ENCODE measurements at places on chromosomes 7 and 10.

DNA sequence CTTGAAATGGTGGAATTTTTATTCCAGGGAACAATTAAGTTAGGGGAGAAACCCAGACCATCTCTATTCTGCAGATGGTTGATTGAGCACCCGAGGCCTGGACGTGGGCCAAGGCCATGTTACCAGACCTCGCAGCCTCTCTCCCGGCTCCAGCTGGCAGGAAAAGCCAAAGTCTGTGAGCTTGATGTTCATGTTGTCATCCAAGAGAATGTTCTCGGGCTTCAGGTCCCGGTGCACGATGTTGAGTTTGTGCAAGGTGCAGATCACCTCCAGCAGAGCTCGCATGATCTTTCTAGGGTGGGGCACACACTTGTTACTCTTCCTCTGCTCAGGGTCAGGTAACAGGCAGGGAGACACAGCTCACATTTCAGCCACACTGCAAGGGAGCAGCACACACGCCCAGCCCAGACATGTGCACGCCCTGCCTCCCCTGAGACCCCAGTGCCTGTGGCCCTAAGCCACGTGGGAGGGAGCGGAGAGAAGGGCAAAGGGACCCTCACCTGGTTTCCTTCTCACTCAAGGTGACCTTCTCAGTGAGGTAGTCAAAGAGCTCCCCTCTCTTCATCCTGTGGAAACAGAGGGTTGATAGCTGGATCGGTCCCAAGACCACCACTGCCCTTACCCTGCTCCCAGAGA lies 9.5 kb downstream of the PHKG1 start:
- peak; percentile 34 for DNase-seq

GRCh38 chr7:10212649-10213048 lies 761.0 kb upstream of the PHF14 start:
- no peak for DNase-seq

- DNase-seq: no peak
Measured at GRCh38 chr7:151141855-151142685, 25.4 kb downstream of the GBX1 start.

GRCh38 chr7:70582927-70583895 lies 548.7 kb upstream of the GALNT17 start:
- no peak for DNase-seq

DNA sequence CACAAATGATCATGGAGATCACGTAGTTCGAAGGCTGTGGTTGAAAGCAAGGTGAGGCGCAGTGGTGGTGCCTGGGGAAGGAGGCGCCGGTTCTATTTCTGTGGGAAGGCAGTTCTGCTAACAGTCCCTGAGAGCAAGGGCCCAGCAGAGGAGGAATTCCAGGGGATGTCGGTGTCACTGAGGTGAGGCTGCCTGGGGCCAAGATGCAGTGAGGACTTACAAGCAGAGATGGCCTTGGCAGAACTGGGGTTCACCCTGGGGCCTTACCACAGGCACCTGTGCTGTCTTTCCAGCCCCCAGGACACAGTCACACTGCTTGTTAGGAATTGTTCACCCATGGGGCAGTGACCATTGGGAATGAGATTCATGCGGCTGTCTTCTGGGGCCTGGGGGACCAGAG lies 26.7 kb downstream of the GBX1 start:
- no peak for DNase-seq

- DNase-seq: no peak
Measured at GRCh38 chr7:20331910-20332813, 1.5 kb downstream of the ITGB8 start.

- peak; percentile 91 for DNase-seq
Measured at GRCh38 chr10:30999070-30999712, 32.5 kb downstream of the ZNF438 start.

DNA sequence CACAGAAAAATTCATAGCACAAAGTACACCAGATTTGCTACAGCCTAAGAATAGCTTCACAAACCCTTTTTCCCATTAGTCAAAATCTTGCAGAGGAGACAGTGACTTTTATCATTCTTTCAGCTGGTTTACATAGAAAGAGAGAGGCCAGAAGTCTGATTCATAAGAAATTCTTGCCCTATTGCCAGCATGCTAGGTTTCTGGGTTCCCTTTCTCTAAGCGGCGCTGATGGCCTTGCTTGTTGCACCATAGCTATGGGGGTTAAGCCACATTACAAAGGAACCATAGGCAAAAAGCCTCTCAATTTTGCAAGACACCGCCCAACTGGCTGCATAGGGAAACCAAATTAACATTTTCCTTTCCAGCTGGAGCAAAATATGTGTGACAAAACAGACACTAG lies 87.4 kb downstream of the ZNF467 start:
- DNase-seq: no peak

- DNase-seq: no peak
Measured at GRCh38 chr7:44976040-44976745, 2.6 kb downstream of the MYO1G start.

- no peak for DNase-seq
Measured at GRCh38 chr10:18185621-18186020, 45.4 kb downstream of the CACNB2 start.

GRCh38 chr10:86266446-86267242 lies 100.0 kb downstream of the GRID1 start:
- no peak for DNase-seq

DNA sequence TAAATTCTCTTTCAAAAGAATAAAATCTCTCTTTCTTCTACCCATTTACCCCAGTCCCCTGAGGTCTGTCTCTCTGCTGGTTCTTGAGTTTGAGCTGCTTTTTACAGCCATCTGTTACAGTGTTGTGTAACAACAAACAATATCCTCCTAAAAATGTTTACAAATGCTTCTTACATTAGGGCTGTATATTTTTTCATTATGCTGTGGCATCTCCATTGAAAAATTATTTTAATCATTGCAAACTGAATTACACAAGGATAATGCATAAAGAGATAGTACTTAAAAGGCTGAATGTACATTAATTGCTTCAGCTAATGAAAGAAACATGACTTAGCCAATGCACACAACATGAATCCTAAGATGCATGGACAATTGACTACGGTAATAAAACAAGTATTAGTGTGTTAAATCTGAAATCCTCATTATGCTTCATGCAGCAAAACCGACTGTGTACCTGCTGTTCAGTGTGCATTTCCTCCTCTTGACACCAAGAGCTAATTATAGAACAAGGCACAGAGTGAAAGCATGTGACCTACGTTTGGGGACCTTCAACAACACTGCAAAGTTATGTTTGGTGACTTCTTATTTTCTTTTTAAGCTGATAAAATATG lies 181.7 kb upstream of the RHOBTB1 start:
- DNase-seq: no peak

DNA sequence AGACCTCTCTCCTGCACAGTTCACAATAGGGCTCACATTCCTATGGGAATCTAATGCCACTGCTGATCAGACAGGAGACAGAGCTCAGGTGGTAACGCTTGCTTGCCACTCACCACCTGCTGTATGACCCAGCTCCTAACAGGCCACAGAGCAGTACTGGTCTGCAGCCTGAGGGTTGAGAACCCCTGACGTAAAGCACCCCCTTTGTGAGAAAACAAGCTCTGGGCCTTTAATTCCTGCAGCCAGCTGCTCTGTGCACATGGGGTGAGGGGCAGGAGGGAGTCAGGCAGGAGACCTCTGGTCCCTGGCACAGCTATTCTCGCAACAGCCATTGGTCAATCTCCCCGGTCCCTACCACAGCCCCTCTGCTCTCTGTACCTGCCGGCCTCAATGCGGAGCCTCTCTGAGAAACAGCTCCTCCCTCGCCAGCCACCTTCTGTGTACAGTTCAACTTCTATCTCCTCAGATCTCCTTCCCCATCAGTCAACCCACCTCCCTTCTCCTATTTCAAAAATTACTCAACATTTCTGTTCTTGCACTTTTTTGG lies 102.0 kb downstream of the LANCL2 start:
- DNase-seq: no peak

GRCh38 chr10:126511917-126512479 lies 123.7 kb upstream of the ADAM12 start:
- no peak for DNase-seq

DNA sequence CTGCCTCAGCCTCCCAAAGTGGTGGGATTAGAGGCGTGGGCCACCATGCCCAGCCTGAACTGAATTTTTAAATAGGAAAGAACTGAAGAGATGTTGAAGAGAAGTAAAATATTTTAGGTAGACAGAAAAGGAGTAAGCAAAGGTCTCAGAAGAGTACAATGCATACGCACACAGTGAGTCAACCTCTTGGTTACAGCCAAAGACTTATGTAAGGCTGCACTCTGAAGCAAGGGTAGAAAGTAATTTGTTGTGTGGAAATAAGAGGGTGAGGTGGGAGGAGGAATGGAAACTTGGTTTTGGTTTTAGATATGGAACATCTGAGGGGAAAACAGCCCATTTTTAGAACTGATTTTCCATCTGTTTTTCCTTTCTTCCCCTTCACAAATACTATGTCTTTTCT lies 17.6 kb downstream of the KRIT1 start:
- DNase-seq: no peak

DNA sequence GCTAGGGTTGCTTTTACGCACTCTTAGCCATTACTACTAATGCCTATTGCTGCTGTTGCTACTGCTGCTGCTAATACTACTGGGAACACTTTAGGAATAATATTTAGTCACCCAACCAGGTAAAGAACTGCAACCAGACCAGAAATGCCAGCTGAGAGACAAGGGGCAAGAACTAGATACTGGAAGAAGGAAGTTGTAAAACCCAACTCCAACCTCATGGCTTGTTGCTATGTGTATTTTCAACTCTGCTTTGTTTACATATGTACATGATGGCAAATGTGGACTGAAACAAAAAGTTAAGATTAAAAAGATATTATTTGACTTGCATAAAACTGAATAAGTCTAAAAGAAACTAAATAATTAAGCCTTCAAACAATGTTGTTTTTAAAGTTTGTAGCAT lies 177.7 kb downstream of the GNAT3 start:
- DNase-seq: no peak
